Esophagus muscularis mucosa (tissue), 4 donors: ENCODE measurements at places on chromosomes 4 and X.

DNA sequence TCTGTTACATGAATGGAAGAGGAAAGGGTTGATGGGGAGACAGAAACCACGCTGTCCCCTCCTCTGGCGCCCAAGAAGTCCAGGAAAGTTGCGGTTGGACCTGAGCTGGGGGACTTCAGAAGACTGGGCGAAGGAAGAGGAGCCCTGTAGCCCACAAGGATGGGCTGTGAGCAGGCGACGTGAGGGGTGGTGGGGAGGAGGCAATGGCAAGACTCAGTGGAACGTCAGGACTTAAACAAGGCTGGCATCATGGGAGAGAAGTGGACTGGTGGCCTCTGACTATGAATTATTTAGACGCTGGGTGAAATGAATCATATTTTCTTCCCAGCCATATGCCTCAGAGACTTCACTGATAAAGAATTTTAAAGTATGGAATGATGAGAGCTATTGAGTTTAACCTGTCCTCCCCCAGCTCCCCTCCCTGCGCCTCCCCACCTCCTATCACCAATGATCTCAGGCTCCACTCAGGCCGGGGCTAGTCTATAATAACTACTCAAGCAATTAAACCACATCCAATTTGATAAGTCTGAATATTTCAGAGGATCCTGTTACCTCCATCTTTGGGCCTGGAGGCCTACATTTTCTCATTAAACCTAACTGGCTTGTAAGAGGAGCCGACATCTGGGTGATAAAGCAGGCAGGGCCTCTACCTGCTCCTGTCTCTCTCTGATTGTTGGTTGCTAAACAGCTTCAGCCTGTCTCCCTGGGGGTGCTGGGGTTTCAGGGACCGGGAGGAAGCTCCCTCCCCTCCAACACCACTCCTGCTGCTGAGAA, 63.6 kb downstream of the SMIM20 start:
- DNase-seq: no peak

GRCh38 chr4:102783006-102783405, 22.2 kb upstream of the MANBA start:
- no peak for DNase-seq

DNA sequence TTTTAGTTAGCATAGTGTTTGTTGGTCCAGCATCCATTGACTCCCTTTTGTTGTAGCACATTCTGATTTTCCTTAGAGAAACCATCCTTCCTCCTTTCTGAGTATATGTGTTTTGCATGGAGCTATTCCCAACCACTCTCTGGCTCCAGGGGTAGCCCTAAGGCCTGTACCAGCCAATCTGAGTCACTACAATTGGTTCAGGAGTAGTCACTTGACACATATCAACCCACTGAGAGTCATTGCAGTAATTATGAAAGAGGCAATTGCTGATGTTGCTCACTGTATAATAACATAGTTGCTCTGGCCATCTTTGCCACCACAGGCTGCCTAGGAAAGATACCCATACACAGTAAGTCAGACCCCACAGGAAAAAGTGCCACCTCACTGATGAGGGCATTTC, 71.2 kb upstream of the GRID2 start:
- no peak for DNase-seq

- no peak for DNase-seq
These were observed 25.5 kb downstream of the GPRASP3 start for GRCh38 chrX:102745857-102746584.

DNA sequence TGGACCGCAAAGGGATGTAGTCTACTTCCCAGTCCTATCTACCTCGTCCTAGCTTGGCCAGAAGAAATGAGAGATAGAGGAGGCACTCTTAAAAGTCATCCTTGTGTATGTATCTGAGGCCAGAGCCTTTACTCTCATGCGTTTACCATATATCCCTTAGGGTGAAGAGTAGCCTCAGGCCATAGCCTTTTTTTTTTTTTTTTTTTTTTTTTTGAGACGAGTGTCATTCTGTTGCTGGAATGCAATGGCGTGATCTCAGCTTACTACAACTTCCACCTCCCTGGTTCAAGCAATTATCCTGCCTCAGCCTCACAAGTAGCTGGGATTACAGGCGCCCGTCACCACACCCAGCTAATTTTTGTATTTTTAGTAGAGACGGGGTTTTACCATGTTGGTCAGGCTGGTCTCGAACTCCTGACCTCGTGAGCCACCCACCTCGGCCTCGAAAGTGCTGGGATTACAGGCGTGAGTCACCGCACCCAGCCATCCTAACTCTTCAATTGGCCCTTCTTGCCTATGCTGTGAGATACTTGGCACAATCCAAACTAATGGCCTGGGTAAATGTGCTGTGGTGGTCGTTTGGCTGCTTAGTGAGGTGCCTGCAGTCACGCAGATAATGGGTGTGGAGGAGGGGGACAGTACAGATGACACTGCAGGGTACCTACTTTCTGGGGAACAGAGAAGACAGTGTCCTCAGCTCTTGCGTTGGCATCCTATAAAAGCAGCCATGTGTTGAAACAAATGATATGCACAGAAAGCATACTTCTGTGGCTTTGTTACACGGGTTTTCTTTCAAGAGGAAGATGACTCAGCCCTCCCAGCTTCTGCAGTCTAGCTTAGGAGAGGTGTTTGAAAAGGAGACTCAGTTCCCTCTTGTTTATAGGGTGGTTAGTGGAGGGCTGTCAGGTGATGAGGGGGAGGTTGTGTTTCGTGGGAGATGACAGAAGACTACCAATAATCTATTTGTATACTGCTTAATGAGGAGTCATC, 10.4 kb upstream of the DGAT2L6 start:
- DNase-seq: no peak
